Muscle of back (tissue), 13 donors: ENCODE measurements at places on chromosomes 5 and 9.

- DNase-seq: no peak
These were observed 3.1 kb downstream of the CRB2 start for GRCh38 chr9:123359106-123359505.

DNA sequence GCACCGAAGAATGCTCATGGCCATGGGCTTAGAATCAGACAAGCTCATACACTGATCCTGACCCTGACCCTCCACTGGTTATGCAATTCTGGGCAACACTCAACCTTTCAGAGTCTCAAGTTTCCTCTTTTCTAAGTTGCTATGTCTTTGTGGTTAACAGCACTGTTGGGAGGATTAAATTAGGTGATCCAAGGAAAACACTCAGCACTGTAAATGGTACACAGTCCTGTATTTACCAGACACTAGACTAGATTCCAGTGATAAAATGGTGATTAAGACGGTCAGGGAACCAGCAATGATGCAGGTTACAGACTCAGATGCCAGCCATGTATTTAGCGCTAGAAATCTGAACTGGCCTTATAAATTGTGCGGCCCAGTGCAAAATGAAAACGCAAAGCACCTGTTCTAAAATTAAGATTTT lies 8.1 kb downstream of the ARL15 start:
- DNase-seq: no peak

DNA sequence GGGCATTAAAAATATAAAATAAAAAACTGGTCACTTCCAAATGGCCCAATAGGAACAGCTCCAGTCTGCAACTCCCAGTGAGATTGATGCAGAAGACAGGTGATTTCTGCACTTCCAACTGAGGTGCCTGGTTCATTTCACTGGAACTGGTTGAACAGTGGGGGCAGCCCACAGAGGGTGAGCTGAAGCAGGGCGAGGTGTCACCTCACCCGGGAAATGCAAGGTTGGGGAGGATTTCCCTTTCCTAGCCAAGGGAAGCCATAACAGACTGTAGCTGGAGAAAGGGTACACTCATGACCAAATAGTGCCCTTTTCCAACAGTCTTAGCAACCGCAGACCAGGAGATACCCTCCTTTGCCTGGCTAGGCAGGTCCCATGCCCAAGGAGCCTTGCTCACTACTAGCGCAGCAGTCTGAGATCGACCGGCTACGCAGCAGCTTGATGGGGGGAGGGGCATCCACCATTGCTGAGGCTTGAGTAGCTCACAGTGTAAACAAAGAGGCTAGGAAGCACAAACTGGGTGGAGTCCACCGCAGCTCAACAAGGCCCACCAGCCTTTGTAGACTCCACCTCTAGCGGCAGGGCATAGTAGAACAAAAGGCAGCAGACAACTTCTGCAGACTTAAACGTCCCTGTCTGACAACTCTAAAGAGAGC lies 12.7 kb downstream of the RLN1 start:
- DNase-seq: no peak

GRCh38 chr5:157447201-157447637 lies 12.8 kb upstream of the NIPAL4 start:
- DNase-seq: no peak

- peak; percentile 45 for DNase-seq
These were observed 238.8 kb downstream of the SMARCA2 start for GRCh38 chr9:2253636-2254580.

- DNase-seq: peak; percentile 79
These were observed 1.2 kb downstream of the CXXC5 start for GRCh38 chr5:139649082-139649991.

- DNase-seq: no peak
These were observed 97.0 kb upstream of the FAM120A start for GRCh38 chr9:93354451-93354850.

DNA sequence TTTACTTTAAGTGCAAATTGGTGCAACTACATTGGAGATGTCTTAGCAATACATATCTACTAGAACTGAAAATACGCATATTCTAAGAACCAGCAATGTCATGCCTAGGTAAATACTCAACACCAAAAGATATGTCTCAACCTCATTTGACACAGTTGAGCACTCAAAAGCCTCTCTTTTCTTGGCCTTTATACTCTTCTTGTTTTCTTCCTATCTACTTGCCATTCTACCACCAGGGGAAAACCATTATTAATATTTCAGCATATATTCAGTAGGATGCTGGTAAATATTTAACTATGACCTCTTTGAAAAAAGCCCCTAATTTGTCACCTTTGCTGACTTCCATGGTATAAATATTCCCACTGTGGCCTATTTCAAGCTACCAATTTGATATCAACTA lies 443.8 kb downstream of the LRRC70 start:
- no peak for DNase-seq

GRCh38 chr5:137481596-137481995 lies 17.5 kb downstream of the SPOCK1 start:
- no peak for DNase-seq

DNA sequence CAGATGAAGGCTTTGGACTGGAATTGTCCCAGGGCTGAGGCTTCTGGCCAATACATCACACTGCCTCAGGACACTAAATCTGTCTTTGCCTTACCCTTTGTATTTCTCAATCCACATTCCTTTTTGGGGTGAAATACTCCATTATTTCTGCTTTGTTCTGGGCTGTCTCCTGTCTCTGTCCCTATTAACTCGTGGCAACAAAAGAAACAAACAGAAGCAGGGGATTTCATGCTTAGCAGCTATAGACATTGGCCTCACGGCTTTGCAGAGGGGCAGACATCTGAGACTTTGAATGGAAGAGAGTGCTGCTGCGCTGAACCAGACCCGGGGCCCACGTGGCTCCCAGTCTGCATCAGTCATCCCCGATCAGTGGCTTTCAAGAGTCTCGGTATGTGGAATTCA lies 129.7 kb downstream of the ARL15 start:
- DNase-seq: no peak

- DNase-seq: no peak
These were observed 89.4 kb downstream of the SH3TC2 start for GRCh38 chr5:148973455-148973854.

GRCh38 chr9:96150324-96151227 lies 151.4 kb downstream of the HSD17B3 start:
- no peak for DNase-seq

- DNase-seq: no peak
These were observed 66.9 kb upstream of the GLIS3 start for GRCh38 chr9:4366591-4367330.

- DNase-seq: no peak
These were observed 337.6 kb downstream of the MLLT3 start for GRCh38 chr9:20284601-20285289.

GRCh38 chr5:10515492-10515891 lies 48.4 kb upstream of the ANKRD33B start:
- DNase-seq: no peak

- no peak for DNase-seq
These were observed 36.9 kb upstream of the ANKRD55 start for GRCh38 chr5:56270058-56270457.

DNA sequence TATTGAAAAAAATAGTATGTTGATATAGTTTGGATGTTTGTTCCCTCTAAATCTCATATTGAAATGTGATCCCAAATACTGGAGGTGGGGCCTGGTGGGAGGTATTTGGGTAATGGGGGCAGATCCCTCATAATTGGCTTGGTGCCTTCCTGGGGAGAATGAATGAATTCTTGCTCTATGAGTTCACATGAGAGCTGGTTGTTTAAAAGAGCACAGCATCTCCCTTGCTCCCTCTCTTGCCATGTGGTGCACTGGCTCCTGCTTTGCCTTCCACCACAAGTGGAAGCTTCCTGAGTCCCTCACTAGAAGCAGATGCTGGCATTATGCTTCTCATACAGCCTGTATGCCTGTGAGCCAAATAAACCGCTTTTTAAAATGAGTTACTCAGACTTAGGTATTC lies 154.8 kb downstream of the ADAMTS6 start:
- DNase-seq: no peak

DNA sequence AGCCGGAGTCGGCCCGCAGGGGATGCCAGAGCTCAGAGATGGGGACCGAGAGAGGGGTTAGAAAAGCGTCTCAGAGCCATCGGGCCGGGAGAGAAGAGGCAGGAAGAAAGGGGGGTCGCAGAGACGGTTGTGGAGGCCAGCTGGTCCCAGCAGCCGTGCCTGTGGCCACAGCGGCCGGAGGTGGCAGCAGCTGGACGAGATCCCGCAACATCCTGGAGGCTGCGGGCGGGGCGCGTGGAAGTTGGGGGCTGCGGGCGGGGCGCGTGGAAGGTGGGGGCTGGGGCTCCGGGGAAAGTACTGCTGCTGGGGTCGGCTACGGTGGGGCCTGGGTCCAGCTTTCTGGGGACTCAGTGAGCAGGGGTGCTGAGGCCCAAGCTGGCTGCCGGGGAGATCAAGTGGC lies 34.4 kb upstream of the EGFL7 start:
- peak; percentile 34 for DNase-seq

GRCh38 chr5:62645223-62645622 lies 66.6 kb downstream of the LRRC70 start:
- no peak for DNase-seq

- no peak for DNase-seq
These were observed 1.8 kb downstream of the HRH2 start for GRCh38 chr5:175659546-175660253.

GRCh38 chr5:67490543-67491321 lies 294.1 kb upstream of the CD180 start:
- DNase-seq: no peak

DNA sequence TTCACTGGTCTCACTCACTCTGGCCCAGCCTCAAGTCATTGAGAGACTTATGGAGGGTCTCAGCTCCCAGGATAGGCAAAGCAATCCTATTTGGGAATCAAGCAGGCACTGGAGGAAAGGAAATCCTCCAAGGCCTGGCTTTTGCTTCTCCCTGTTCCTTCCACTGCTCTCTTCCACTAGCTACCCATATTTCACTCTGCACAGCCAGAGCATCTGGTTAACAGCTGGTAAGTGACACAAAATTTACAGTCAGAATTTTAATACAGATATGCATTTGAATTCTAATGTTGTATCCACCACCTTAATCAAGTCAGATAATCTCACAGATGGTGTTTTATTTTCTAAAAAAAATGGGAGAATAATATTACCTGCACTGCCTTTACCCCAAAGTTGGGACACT lies 868 bp upstream of the C1QTNF2 start:
- DNase-seq: no peak

DNA sequence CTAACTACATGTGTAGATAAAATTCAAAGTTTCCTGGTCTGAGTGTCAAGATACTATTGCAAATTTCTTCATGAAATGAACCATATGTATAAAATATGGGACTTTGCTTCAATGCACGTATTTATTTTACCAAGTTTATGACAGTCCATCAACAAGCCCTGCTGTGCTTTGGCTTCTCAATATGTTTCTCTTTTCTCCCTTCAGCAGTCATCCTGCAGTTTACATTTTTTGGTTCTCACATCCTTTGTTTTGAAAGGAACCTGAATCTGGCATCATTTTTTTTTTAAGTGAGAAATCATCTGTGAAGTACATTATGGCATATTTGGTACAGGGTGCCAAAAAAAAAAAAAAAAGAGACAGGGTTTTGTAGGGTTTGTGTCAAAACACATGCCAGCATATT lies 65.1 kb downstream of the YIPF5 start:
- no peak for DNase-seq

- no peak for DNase-seq
These were observed 163.7 kb downstream of the ROR2 start for GRCh38 chr9:91786132-91786896.

- DNase-seq: no peak
These were observed 35.8 kb upstream of the FER start for GRCh38 chr5:108711898-108712297.

- DNase-seq: peak; percentile 71
These were observed 33.3 kb upstream of the FAT2 start for GRCh38 chr5:151624476-151624875.

GRCh38 chr5:15737871-15738664 lies 238.1 kb downstream of the FBXL7 start:
- peak; percentile 65 for DNase-seq

DNA sequence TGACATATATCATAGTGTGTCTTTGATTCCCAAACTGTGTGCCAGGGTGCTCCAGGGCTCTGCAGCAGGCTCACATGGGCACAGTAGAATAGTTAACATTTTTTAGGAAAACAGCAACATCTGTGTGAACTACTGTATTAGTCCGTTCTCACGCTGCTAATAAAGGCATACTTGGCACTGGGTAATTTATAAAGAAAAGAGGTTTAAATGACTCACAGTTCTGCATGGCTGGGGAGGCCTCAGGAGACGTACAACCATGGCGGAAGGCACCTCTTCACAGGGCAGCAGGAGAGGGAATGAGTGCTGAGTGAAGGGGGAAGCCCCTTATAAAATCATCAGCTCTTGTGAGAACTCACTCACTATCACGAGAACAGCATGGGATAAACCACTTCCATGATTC lies 82.7 kb downstream of the EGFLAM start:
- DNase-seq: no peak

DNA sequence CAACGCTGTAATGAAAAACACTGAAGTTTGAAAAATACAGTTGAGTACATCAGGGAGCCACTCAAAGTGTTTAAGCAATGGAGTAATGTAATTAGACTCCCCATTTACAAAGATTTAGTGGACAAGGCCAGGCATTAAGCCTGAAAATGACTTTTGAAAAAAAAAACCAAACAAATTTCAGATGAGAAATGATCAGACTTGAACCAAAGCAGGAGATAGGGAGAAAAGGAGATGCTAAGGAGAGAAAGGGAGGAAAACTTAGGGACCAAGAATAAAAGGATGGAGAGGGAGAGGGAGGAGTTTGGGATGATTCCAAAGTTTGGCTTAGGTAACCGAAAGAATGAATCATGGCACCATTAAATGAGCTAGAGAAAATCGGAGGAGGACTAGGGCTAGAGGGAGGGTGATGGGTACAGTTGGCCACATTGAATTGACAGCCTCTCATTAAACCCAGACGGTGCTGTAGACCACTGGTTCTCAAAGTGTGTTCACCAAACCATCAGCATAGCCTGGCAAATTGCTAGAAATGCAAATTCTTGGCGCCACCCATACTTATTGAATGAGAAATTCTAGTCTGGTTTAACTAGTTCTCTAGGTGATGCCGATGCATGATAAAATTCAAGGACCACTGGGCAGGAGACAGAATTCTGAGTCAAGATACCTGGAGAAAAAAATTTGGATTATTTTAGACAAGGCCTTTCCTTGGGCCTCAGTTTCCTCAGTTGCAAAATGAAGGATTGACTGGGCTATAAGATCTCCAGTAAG lies 6.2 kb upstream of the CPEB4 start:
- DNase-seq: no peak

- DNase-seq: no peak
These were observed 362.0 kb downstream of the SPOCK1 start for GRCh38 chr5:137136991-137137632.

GRCh38 chr5:160651692-160652645 lies 200.0 kb downstream of the ATP10B start:
- DNase-seq: no peak

- DNase-seq: peak; percentile 96
These were observed 169.1 kb upstream of the PIK3R1 start for GRCh38 chr5:68046445-68046844.

DNA sequence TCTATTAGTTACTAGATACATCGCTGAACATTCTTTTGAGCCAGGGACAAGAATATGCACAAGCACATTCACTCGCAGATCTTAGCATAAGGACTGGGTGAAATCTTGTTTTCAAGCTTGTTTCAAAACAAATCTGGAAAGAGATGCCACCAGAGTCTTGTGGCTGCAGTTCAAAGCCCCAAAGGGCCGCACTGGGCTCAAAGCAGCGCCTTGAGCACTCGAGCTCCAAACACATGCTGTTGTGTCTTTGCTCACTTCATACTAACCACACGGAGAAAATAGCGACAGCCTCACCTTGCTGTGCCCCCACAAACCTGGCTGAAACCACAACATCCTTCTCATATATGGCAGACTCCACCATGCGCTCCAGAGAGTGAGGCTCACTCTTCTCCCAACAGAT lies 34.2 kb upstream of the IL7R start:
- no peak for DNase-seq

GRCh38 chr5:73155271-73156222 lies 17.4 kb upstream of the TMEM174 start:
- DNase-seq: no peak
